Hepatic stellate cell (primary cell): ENCODE measurements at places on chromosomes 16 and 17.

- peak; percentile 89 for DNase-seq
Observed at GRCh38 chr17:67376737-67377487, at the start of gene PITPNC1. PITPNC1 (plus strand) TSS chr17:67377281.

- DNase-seq, result peak; percentile 82
Observed at GRCh38 chr16:79658301-79659033, 57.9 kb upstream of the MAF start.

DNA sequence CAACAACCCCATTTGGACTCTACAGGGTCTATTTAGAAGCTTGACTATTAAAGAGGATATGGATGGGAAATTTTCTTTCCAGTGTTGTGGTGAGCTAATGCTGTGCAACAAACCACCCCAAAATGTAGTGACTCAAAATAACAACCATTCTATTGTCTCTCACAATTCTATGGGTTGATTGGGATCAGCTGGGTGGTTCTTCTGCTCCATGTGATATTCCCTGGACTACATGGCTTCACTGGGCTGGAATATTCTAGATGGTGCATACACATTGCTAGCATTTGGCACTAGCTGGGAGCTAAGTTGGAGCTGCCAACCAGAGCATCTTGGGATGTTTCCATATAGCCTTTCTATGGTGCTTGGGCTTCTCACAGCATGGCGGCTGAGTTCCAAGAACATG, 30.2 kb downstream of the SLC6A2 start:
- no peak for DNase-seq

GRCh38 chr16:84477661-84478060, 26.8 kb downstream of the MEAK7 start:
- DNase-seq, result no peak

- no peak for DNase-seq
Observed at GRCh38 chr17:27538156-27538955, 82.1 kb downstream of the KSR1 start.

DNA sequence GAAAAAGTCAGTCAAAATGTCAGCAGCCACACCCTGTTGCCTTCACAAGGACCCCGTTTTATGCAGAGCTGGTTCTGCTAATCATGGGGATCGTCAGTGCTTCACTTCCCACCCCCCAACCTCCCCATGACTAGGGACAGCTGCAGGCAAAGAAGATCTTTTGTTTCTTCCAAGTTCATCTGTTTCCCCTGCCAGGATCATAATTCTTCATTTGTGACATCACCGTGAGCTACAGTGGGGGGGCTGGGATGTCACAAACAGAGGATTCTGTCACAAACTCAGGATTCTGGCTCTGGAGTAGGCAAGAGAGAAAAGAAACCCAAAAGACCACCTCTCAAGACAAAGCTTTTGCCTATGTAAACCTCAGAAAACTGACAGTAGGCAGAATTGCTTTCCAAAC, 24.7 kb downstream of the DNAJC7 start:
- no peak for DNase-seq
